ENCODE measurements at places on chromosomes 11 and 22.

DNA sequence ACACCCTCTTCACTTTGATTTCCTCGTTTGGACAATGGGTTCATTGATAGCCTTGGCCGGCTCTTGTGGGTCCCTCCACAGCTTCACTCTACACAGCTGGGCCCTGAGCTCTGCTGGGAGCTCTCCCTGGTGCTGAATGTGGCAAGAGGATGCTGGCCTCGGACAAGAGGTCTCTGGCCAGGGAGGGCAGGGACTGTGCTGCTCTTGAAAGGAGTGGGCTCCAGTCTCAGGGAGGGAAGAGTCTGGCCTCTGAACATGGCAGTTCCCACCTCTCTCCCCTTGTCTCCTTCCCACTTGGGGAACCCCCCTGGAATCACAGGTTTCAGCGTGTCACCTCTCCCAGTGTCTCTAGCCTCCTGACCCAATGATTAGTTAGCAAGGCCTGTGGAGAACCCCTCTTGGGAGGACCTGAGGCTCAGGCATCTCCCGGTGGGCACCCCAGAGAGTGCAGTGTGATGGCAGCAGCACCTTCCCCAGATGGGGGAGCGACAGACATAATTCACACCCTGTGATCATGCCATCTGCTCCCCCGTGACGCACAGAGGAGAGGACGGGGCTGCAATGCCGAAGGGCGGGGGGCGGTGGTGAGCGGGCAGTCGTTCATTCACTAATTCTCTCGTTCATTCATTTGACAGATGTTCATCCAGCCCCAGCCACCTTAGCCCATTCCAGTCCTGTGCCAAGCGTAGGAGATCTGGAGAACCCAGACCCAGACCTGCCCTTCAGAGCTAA is 2.8 kb upstream of the CABP7 start:
- peak; percentile 88 for DNase-seq

- DNase-seq: no peak
These were observed 164.0 kb upstream of the RASSF10 start for GRCh38 chr11:12845163-12845562.

GRCh38 chr11:57380975-57381374 is at the start of gene PRG3:
Gene PRG3, minus strand, starts transcription at chr11:57381150. Its CDS starts 442 bp downstream, at chr11:57380708.
- no peak for DNase-seq

- peak; percentile 4 for DNase-seq
These were observed 28.3 kb downstream of the SLC1A2 start for GRCh38 chr11:35390737-35391682.

DNA sequence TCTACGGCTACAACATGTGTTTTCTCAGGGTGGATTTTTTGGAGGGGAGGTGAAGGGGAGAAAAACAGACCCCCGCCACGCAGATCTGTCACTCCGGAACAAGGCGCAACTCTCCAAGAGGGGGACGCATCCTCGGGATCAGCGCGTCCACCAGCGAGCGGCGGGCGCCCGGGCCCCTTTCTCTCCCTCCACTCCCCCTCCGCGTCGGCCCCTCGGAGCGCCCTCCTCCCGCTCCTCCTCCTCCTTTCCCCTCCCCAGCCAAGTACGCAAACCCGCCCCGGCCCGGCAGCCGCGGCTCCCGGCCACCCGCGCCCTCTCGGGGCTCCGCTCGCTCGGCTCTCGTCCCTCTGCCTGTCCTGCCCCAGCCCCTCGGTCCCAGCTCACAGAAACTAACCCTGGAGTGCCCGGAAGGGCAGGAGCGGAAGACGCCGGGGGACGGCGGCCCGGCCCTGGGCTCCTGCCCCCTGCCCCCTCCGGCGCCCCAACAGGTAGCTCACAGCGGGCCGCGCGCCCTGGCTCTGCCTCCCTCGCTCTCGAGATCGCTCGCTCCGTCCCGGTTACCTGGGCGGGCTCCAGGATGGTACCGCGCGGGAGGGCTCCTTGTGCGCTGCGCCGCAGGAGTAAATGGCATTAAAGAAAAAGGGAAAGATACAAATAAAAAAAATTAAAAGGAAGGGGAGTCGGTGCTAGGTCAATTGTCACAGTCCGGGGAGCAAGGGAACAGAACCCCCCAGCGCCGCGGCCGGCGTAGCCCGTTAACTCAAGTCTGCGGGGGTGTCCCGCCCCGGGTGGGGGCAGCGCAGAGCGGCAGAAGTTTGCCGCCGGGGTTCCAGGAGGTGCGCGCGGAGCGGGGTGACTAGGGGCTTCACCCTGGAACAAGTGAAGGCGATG is 131.4 kb upstream of the C11orf58 start:
- peak; percentile 6 for DNase-seq

- DNase-seq: peak; percentile 40
These were observed 55.9 kb upstream of the CCDC188 start for GRCh38 chr22:20206709-20207215.

DNA sequence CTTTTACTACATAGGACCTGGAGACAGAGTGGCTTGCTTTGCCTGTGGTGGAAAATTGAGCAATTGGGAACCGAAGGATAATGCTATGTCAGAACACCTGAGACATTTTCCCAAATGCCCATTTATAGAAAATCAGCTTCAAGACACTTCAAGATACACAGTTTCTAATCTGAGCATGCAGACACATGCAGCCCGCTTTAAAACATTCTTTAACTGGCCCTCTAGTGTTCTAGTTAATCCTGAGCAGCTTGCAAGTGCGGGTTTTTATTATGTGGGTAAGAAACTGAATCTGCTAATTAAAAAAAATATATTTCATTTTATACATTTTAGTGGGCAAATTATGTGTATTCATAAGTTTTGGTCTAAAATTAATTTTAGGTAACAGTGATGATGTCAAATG is 7.8 kb downstream of the BIRC3 start:
- DNase-seq: no peak

GRCh38 chr11:113715273-113715672 is 9.2 kb upstream of the TMPRSS5 start:
- DNase-seq: no peak

- no peak for DNase-seq
These were observed 521.6 kb downstream of the BRD1 start for GRCh38 chr22:49305966-49306631.

DNA sequence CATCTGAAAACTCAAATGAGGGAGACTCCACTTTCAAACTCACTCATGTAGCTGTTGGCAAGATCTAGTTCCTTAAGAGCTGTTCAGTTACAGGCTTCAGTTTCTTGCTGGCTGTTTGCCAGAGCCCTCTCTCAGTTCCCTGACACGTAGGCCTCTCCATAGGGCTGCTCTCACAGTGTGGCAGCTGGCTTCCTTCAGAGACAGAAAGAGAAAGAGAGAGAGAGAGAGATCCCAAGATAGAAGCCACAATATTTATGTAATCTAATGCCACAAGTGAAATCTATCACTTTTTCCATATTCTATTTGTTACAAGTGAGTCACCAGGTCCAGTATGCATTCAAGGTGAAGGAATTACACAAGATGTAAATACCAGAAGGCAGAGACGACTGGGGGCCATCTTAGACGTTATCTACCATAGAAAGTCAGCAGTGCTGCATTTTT is 168.8 kb downstream of the RCN1 start:
- no peak for DNase-seq

GRCh38 chr11:68503792-68504191 is 43.2 kb downstream of the PPP6R3 start:
- peak; percentile 32 for DNase-seq

DNA sequence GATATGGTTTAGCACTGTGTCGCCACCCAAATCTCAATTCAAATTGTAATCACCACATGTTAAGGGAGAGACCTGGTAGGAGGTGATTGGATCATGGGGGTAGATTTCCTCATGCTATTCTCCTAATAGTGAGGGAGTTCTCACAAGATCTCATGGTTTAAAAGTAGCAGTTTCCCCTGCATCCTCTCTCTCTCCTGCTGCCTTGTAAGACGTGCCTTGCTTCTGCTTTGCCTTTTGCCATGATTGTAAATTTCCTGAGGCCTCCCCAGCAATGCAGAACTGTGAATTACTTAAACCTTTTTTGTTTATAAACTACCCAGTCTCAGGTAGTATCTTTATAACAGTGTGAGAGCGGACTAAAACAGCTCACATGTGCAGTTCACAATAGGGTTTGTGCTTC is 1668.7 kb upstream of the RAG2 start:
- DNase-seq: no peak

DNA sequence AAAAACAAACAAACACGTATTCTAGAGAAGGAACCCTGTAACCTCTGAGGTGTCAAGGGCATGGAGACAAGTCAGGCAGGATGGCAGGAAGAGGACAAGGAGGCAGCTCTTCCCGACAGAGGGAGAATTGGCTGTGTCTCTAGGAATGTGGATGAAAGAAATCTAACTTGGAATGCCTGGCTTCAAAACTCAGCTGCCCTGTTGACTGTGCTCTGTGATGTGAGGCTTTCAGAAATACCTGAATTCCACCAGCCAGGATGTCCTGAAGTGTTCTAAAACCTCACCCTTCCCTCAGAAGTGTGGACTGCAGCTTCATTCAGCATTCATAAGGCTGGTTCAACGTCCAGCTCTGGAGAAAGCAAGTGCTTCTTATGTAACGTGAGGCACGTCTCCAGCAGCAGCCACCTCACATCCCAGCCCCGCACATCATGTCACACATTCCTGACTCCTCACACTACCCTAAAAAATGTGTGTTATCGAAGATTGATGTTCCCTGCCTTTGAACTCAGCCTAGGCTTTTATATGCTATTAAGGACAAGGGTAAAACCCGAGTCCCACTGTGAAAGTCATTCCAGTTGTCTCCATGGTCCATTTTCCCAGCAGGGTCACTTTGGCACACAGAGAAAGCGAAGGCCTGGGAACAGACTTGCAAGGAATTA is 398.9 kb downstream of the ETS1 start:
- DNase-seq: no peak

GRCh38 chr11:129643031-129643721 is 172.5 kb upstream of the TMEM45B start:
- DNase-seq: no peak

GRCh38 chr11:44774108-44774507 is 47.3 kb downstream of the TSPAN18 start:
- peak; percentile 45 for DNase-seq

DNA sequence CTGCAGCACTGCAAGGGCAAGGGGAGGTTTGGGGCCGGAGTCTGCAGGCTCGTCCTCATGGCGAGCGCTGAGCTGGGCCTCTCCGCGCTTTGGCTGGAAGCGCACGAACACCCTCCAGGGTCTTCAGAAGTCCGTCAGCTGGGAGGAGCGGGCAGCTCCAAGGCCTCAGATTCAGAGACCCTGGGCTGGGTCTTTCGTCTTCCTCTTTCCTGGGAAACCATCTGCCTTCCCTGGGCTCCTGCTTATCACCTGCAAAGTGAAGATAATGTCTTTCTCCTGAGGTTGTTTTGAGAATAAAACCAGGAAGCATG is 525.6 kb downstream of the BRD1 start:
- DNase-seq: no peak

DNA sequence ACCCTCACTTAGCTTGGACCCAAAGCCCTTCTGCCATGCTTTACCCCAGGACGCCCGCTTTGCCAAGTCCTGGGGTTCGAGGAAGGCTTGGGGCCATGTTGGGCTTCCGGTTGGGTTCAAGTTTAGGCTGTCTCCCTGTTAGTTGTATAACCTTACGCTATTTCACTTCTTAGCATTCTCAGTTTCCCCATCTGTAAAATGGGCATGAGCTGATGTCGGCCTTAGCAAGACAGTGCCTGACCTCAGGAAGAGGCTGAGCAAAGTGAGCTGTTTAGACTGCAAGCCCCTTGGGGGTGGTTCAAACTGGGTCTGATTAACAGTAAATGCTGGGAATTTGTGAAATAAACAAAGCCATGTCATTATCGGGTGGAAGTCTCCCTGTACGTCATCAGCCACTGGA is 3.2 kb upstream of the FGF4 start:
- DNase-seq: no peak

GRCh38 chr11:35121326-35121865 is 17.6 kb upstream of the CD44 start:
- DNase-seq: no peak

- peak; percentile 6 for DNase-seq
These were observed 4.5 kb downstream of the FAM83F start for GRCh38 chr22:39999144-39999757.

- DNase-seq: no peak
These were observed 43.9 kb downstream of the ADM start for GRCh38 chr11:10348650-10349280.

- peak; percentile 71 for DNase-seq
These were observed 100.0 kb upstream of the OR4B1 start for GRCh38 chr11:48116437-48117228.

DNA sequence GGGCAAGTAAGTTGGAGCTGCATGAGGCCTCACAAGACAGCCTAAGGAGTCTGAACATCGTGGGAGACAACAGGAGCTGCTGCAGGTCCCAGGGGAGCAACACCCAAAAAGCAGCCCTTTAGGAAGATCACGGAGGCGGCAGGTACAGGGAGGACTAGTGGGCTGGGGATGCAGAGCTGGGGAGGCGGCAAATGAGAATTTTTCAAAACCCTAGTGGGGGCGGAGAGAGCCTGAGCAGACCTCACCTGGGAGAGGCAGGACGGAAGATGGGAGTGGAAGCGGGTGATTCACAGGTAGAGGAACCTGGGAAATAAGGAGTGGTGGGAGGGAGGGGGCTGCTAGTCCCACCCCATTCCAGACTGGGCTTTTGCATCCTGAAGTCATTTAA is 42.1 kb downstream of the DKK3 start:
- DNase-seq: no peak

GRCh38 chr11:127651888-127652221 is 651.3 kb upstream of the KIRREL3 start:
- DNase-seq: no peak

GRCh38 chr22:24178502-24179440 is 2.5 kb upstream of the SUSD2 start:
- DNase-seq: peak; percentile 32

DNA sequence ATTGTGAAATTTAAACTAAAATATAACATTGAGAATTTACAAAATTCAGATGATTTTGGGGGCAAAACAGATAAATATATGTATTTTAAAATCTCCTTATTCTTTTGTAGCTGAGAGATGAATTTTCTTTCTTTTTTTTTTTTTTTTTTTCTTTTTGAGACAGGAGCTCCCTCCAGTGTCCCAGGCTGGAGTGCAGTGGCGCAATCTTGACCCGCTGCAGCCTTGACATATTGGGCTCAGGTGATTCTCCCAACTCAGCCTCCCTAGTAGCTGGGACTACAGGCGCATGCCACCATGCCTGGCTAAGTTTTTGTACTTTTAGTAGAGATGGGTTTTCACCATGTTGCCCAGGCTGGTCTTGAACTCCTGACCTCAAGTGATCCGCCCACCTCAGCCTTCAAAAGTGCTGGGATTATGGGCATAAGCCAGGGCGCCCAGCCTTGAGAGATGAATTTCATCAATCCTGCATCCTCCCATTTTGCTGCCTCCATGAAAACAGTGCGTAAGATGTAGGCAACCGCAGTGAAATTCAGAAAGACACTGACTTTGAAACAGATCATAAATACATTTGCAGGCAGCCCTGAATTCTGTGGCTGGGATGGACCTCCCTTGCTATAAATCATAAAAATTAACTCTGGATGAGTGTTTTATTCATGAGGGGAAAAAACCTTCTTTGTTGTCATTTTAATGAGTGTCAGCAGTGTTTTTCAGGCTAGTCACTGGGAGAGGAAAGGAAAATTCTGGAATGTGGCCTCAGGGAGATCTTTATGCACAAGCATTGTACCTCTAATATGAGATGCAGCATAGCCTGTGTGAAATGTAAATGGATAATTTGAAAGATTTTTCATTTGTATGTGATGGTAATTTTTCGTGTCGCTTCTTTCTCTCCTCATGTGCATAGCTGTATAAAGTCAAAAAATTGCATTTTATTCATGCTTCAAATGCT is 14.4 kb downstream of the ELMOD1 start:
- DNase-seq: no peak

- DNase-seq: peak; percentile 56
These were observed 2.1 kb upstream of the MTFP1 start for GRCh38 chr22:30423301-30423958.
